CD4-positive, alpha-beta T cell treated with Interleukin-4 for 4 hours (primary cell): ENCODE measurements at places on chromosomes 5 and 9.

DNA sequence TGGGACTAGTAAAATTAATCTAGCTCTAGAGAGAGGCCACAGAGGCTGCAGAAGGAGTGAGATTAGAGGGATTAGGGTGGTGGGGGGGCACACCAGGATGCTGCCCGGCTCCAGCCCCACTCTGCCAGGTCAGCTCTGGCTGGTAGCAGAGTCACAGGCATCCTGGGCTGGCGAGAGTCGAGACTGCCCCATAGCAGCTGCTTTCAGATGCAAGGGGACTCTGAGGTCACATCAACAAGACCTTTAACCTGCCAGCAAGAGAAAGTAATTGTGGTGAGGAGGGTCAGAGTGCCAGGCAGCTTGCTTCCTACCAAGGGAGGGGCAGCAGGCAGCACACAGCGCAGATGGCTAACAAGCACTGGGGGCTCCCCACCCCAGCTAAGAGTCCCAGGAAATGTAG, 7.5 kb downstream of the EPB41L4B start:
- DNase-seq = no peak

DNA sequence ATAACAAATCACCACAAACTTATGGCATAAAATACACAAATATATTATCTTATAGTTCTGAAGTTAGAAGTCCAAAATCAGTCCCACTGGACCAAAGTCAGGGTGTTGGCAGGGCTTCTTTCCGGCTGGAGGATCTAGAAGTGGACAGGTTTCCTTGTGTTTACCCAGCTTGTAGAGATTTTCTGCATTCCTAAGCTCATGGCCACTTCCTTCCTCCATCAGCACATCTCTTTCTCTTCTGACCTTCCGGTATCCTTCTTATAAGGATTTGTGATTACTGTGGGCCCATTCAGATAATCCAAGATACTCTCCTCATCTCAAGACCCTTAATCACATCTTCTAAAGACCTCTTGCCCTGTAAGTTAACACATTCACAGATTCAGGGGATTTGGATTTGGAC, 97.6 kb downstream of the RAB3C start:
- DNase-seq = no peak

GRCh38 chr9:135662758-135663450, at the start of gene LCN9:
TSS of gene LCN9 (plus strand) at chr9:135663309. CDS start at chr9:135663322, 13 bp downstream.
- no peak for DNase-seq

DNA sequence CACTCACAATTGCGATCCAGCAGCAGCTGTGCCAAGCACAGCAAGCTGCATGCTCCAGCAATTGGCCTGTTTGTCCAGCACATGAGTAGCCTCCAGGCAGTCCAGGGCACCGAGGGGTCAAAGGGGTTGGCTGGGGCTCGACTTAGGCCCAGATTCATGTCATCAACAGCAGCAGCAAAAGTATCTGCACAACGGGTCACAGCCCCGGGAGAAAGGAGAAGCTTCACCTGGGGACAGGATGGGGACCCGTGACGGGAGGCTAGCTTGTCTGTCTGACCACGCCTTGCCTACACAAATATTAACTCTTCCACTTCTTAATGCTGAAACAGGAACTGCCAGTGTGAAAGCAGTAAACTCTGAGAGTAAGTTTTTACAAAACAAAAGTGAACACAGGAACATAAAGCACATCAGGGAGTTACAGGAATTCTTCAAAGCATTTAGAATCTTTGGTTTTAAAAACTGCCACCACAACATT, 191.2 kb downstream of the PIK3R1 start:
- no peak for DNase-seq

DNA sequence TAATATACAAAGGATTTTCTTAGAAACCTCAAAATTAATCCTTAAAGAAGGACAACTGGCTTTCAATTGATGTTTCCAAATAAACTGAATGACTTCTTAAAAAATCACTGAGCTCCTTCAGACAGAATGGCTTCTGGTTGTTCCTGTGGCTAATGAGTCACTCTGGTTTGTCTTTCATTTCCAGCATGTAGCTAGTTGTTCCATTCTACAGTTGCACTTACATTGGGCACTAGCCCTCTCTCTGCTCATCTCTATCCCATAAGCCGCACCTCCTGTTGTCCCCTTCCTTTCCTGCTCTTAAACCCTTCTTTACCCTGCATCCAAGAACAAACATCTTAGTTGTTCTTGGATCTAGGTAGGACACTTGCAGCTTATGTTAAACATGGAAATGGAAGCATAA, 235.3 kb upstream of the HAPLN1 start:
- DNase-seq = no peak

DNA sequence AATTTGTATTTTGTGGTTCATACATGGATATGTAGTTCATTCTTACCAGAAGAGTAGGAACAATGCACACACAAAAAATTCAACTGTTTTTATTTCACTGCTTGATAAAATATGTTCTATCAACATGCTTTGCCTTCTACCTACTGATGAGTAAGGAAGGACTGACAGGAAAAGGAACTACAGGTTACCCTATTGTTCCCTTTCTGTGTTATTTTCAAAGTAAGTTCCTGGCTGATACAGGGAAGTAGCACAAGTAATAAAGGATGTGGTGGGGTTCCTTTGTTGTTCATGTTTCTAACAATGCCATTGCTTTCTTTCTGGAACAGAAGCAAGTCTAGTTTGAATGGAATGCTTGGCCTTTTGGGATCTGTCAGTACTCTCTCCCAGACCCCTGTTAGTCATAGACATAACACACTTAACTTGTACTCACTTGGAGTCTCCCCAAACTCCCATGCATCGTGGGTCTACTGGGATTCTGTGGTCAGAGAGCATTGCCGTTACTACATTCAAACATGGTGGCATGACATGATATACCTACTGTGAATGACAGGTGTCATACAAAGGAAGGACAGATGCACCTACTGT, 20.2 kb upstream of the ALDOB start:
- no peak for DNase-seq

DNA sequence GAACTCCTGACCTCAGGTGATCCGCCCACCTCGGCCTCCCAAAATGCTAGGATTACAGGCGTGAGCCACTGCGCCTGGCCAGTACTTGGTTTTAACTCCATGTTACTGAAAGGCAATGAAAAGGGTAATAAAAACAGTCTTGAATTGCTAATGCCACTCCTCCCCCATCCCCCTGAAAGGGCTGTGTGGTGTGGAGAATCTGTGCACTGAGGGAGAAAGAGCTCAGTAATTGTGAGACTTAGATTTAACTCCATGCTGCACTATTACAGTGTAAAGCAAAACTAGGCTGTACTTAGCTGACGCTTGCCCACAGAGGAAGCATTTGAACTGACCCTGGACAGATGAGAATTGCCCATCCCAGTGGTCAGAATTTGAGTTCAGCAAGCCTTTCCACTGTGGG, 1662.4 kb upstream of the ACO1 start:
- DNase-seq = no peak
